Right ventricle myocardium superior (tissue), 1 donor: ENCODE measurements at places on chromosomes 3 and 15.

- no peak for DNase-seq
Measured at GRCh38 chr15:35141743-35142471, 56.8 kb upstream of the NANOGP8 start.

DNA sequence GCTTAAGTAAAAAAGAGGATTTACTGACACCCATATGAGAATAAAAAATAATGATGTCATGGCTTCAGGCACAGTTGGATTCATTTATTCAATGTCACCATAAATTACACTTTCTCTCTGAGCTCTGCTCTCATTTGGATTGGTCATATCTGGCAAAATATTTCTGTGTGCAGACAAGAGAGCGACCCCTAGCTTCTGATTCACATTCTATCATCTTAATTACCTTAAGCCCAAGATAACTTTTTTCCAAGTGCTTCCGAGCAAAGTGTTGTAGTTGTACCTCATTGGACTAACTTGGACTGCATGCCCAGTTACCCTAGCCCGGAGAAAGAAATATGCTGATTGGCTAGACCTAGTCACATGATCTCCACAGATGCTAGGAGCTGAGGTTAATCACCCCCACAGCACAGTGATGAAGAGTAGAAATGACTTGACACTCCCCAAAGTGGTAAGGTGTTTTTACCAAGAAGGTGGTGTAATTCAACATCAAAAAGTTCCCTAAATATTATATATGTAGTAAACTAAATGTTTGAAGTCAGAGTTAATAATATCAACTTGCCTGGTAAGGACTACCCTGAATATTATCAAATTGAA is 552.2 kb upstream of the SUCLG2 start:
- no peak for DNase-seq

GRCh38 chr3:158005391-158006100 is 100.7 kb downstream of the SHOX2 start:
- DNase-seq = no peak

DNA sequence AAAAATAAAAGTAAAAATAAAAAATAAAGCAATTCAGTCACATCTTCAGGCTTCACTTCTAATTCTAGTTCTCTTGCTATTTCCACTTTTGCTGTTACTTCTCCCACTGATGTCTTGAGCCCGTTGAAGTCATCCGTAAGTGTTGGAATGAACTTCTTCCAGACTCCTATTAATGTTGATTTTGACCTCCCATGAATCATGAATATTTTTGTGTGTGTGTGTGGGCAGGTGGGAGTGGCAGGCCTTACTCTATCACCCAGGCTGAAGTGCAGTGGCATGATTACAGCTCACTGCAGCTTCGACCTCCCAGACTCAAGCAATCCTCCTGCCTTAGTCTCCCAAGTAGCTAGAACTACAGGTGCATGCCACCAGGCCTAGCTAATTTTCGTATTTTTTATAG is 10.7 kb downstream of the USP4 start:
- no peak for DNase-seq

- DNase-seq = no peak
Measured at GRCh38 chr3:166488977-166489672, 651.9 kb upstream of the BCHE start.

GRCh38 chr3:169865176-169865767 is 4.5 kb downstream of the LRRC31 start:
- DNase-seq = no peak

- DNase-seq = no peak
Measured at GRCh38 chr3:101591071-101591470, 17.1 kb downstream of the PCNP start.

DNA sequence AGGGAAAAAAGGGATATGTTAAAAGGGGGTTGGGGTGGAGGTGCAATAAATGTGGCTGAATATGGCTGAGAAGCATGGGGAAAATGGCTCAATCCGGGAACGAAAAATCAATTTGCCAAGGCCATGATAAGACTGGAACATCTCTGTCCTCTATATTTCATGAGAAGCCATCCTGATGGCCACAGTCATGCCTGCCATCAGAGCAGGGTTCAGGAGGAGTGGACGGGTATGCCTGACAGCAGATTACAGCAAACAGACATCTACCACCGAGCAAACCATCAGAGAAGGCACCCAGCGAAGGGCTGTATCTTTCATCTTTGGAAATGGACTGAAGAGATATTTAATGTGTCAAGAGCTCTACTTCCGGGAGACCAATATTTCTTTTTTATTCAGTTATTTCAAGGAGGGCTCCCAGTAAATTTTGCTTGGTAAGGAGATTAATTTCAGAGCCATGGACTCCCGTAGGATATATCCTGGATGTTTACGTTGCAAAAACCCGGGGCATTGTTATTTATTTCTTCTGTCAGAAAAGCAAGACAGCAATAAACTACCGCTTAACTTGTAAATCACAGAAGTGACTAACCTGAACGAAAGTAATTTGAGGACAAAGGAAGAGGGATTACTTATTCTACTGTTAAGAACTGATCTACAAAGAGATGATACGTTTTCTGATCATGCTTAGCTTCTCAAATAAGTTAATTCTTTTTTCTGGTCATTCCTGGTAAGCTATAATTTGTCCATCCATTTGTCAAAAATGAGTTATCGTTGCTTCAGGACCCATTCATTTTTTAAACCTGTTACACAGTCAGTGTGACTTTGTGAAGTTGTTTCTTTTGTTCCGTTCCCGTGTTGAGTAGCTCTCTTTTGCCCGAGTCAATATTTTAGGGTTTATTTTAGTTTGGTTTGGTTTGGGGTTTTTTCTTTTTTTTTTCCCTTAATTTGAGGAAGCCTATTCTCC is 80.6 kb upstream of the CHD2 start:
- DNase-seq = no peak

- DNase-seq = no peak
Measured at GRCh38 chr3:53808496-53808895, 37.7 kb downstream of the CHDH start.

DNA sequence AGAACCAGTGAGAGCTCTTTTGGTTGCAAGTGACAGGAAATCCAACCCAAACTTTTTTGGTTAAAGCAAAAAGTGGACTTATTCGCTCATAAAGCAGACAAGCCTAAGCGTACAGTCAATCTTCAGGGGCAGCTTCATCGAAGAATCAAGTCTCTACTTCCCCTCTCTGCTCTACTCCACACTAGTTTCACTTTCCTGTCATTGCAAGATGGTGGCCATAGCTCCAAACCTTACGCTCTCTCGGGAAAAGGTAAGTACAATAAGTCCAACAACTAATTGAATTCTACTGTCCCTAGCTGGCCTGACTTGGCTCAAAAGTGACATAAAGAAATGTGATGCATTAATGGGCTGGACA is 24.9 kb upstream of the ZNF710 start:
- no peak for DNase-seq

GRCh38 chr15:83871808-83872559 is 218.1 kb downstream of the ADAMTSL3 start:
- DNase-seq = no peak

- no peak for DNase-seq
Measured at GRCh38 chr15:88674661-88675060, 35.8 kb downstream of the ISG20 start.

GRCh38 chr15:66840615-66841390 is 138.8 kb downstream of the SMAD6 start:
- DNase-seq = peak; percentile 9

- DNase-seq = no peak
Measured at GRCh38 chr3:114034211-114034610, 22.1 kb downstream of the CCDC191 start.

GRCh38 chr3:82410366-82410765 is 648.9 kb upstream of the GBE1 start:
- DNase-seq = no peak

- no peak for DNase-seq
Measured at GRCh38 chr3:120742849-120743365, 363 bp downstream of the GTF2E1 start.

- no peak for DNase-seq
Measured at GRCh38 chr15:100833417-100834389, 45.9 kb upstream of the ALDH1A3 start.
